ENCODE measurements at places on chromosomes 5 and 9.

DNA sequence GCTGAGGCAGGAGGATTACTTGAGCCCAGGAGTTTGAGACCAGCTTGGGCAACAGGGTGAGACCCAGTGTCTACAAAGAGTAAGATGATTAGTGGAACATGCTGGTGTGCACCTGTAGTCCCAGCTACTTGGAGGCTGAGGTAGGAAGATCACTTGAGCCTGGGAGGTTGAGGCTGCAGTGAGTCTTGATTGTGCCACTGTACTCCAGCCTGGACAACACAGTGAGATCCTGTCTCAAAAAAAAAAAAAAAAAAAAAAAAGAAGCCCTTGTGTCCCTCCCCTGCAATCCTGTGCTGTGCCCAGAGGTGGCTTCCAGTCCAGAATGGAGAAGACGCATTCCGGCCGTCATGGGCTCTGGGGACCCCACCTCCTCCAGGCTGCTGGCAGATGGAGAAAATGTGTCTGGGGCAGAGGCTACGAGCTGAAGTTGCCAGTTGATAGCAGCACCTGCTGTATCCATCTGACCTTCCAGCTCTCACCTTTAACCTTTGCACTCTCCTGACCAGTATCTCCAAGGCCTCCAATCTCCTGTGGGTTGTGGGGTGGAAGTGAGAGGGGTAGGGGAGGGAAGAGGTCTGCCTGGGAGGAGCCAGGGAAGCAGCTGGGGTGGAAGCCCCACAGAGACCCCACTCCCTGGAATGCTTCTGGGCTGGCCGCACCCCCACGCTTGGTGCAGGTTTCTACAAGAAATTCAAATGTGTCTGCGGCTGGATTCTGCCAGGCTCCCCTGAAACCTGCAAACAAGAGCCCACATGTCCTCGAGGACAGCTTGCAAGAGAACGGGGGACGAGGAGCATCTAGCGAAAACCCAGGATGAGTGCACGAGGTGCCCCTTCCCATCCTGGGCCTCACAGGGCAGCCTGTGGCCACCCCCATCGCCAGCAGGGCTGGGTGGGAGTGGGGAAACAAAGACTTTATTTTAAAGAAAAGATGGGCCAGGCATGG, 148.3 kb upstream of the IER5L start:
- DNase-seq, result no peak

DNA sequence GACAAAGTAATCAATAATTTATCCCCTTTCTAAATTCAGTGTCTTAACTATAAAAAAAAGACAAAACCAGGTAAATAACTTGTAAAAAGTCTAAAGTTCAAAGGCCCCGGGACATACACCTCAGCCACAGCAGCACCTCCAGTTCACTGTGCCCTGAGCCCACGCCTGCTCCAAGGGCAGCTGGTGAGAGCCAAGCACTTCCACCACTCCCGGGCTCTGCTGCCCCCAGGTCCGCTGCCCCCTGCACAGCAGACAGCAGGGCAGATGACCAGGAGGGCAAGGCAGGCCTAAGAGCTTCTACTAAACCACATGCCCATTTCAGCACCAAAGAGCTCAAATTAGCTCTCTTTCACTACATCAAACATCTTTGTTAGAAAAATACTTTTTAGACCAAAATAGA, 91.9 kb downstream of the CAMSAP1 start:
- DNase-seq, result no peak

- DNase-seq, result no peak
Measured at GRCh38 chr9:109802491-109802890, 22.5 kb downstream of the PALM2AKAP2 start.

GRCh38 chr9:111712369-111712768, 51.0 kb downstream of the GNG10 start:
- DNase-seq, result no peak

- no peak for DNase-seq
Measured at GRCh38 chr5:74810915-74811314, 43.9 kb downstream of the NSA2 start.

DNA sequence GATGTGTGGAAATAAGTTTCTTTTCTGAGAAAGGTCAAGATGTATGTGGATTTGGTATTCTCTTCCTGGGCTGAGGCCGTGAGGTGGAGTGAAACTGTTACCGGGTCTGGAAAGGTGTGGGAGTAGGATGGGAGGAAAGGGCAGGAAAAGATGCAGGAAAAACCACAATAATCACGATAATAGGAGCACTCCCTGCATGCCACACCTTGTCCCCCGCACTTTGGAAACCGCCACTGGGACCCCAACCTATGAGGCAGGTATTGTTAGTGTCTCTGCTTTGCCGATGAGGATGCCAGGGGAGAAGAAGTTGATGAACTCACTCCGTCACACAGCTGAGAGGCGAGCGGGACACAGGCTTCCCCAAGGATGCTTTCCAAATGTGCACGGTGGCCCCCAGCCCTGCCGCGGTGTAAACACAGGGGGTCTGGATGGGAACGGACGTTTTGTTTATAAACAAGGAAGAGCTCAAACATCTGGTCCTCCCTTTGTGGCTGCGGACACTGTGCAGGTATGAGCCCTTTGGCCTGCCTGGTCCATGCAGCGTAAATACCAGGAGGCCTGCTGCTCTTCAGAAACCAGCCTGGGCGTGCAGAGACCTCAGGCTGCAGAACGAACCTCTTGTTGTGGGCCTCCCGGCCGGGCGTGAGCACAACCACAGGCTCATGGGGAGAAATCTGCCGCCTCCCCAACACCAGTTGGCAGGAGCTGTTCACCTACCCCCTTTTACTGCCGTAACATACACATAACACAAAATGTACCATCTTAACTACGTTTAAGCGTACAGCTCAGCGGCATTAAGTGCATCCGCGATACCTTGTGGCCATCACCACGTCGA, 126.7 kb downstream of the COL23A1 start:
- DNase-seq, result no peak

DNA sequence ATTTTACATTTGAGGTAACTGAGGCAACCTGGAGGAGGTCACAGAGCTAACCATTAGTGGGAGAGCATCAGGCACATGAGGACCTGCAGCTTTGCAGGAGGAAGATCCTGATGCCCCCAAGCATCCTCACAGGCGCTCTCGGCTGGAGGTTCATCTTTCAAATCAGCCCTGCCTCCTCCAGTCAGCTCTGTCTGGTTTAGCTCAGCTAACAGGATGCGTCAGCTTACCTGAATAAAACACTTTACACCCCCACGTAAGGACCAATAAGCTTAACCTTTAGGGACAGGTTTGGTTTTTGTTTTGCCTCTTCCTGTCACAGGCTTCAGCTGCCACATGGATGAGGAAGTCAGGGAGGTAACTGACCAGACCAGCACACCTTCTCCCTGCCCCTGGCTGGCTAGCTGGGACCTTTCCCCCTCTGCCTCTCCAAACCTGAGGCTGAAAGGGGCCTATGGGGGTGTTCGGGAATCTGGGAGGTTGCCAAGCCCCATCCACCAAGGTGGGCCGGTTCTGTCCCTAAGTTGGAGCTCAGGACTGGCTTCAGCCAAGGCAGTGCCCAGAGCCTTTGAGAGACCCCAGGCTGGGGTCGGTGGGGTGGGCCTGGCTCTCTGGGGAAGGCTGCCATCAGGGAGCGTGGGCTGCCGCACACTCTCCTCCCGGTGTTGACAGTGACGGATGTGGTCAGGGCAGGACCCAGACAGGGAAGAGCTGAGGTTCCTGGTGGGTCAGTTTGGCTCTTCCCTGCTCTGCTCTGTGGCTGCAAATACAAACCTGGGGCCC, 20.0 kb upstream of the FCN1 start:
- DNase-seq, result no peak

GRCh38 chr5:170599756-170600155, 95.9 kb downstream of the KCNIP1 start:
- DNase-seq, result no peak

DNA sequence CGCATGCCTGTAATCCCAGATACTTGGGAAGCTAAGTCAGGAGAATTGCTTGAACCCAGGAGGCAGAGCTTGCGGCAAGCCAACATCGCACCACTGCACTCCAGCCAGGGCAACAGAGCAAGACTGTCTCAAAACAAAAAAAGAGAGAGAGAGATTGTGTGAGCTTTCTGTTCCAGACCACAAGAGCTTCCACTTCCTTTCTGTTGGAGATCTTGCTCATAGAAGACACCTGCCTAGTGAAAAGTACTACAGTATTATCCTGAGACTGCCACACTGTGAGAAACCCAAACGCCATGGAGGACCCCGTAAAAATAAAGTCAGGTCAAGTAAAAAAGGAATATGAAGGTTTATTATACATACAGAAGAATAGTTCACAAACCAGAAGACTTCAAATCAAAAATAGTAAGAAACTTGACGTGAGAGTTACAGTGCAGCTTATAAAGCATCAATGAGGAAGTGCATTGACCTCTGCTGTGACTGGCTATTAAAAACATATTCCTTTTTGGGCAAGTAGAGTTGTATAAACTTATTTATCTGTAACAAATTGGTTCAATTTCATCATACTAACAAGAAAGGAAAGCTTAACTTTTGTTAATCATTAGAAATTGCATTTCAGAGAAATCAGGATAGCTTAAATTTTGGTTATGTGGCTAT, 4.3 kb upstream of the EMB start:
- no peak for DNase-seq

DNA sequence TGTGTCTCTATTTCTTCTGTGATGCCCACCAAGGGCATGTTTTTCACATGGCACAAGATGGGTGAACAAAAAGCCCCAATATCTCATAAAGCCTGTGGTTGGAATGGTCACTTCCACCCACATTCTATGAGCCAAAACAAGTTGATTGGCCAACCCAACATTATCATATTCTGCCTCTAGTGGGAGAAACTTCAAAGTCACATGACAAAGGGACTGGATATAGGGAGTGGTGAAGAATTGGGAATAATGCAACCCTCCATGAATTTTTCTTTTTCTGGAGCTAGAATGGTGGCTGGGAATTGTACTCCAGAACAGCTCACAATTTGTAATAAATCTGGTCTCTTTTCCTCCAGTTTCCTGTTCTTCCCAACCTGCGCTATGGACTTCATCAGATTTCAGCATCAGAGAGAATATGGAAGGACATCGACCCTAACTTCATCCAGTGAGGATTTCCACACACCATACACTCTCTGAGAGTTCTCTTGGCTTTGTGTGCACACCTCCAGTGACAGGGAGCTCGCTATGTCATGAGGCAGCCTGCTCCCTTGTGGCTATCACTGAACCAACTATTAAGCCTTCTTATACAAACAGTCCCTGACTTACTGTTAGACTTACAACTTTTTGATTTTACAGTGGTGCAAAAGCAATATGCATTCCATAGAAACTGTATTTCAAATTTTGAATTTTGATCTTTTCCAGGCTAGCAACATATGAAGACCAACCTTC, 12.0 kb upstream of the B4GALT1 start:
- no peak for DNase-seq

GRCh38 chr5:158714049-158714643, 385.6 kb downstream of the EBF1 start:
- no peak for DNase-seq

GRCh38 chr9:129121483-129121882, 10.3 kb downstream of the PTPA start:
- no peak for DNase-seq

DNA sequence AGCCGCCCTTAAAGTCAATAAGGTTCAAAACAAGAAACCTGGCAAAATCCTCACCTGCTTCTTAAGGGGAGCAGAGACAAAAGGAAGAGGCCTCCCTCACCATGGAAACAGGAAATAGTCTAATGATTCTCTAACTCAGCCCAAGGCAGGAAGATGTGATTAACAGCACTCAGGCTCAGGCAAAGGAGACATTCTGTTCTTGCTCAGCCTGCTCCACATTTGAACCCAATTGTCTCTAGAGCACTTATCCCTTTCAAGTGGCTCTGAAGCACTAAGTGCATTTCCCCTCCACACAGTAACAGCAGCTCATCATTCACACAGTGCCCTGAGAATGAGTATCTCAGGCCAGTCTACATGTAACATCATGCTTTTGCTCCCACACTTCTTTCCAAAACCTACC, 72.3 kb downstream of the NIPSNAP3B start:
- no peak for DNase-seq

GRCh38 chr9:134219646-134220060, 55.3 kb upstream of the RNU6ATAC start:
- DNase-seq, result no peak

DNA sequence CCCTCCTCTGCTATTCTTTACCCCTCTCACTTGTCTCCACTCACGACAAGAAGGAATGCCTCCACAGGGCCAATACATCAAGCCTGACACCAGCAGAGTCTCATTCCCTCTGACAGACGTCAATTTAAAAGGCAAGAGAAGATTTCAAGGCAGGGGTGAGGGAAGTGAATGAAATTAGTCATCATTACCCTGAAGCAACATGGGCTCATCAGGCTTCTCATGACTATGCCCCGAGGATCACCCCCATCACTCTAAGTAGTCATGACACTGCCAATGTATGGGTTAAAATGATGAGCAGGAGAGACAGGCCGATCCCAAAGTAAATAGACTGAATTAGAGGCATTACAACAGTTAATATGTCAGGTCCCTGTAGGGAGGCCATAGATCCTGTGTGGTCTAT, 504.4 kb downstream of the TLE4 start:
- no peak for DNase-seq

DNA sequence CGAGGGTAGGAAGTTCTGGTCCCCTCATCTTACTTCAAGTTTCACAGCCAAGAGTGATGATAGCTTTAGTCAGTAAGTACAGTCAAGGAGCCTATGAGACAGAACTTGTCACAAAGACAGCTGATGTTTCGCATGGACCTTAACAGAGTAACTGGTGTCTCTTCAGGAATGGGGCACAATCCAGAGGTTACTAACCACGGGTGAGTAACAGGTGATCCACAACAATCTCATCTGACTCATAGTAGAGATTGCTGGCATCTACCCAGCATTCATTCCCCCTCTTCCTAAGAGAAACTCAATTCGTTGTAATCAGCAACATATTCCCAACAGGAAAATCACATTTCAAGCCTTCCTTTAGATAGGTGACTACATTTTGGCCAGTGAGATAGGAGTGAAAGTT, 126.7 kb downstream of the SNX18 start:
- DNase-seq, result no peak

GRCh38 chr5:168288349-168289245, 2.8 kb upstream of the WWC1 start:
- DNase-seq, result no peak

GRCh38 chr9:70883056-70883455, 238.4 kb downstream of the TRPM3 start:
- no peak for DNase-seq

DNA sequence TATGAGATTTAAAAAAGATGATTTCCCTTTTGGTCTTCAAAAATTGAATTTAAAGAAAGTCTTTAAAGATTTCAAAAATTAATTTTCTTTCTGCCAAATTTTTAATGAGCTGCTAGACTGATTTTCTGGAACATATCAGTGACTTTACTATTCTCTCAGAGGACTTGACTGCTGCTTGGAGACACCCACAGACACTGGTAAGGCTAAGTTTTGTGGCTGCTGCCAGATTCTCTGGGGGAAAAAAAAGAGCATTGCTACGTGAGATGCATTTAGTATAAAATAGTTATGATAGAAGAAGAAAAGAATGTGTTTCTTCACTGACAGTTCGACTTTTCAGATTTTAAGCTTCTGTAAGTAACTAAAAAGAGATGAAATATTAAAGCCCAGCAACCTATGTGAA, 193.3 kb upstream of the GRIN3A start:
- DNase-seq, result no peak

- no peak for DNase-seq
Measured at GRCh38 chr5:179261301-179262125, 83.7 kb downstream of the ADAMTS2 start.

All from activated CD8-positive, alpha-beta memory T cell treated with anti-CD3 and anti-CD28 coated beads for 4 hours (primary cell).